ENCODE measurements at places on chromosomes 12 and 14.
A peak's percentile ranks its signal among the peaks of the same experiment; 100 is the strongest.

DNA sequence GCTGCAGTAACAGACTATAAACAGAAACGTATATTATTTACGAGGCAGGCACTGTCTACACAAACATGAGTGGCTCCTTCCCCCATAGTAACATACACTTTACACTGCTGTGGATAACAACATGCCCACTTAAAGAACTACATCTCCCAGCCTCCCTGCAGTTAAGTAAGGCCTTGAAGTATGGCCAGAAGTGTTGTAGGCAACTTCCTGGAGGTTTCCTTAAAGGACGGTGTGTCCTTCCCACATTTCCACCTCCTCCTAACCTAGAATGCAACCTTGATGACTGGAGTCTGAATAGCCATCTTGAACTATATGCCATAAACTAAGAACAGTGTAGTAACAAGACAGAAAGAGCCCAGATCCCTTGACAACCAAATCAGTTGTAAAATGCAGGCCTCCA is 20.3 kb downstream of the MED13L start:
- no peak for DNase-seq

- no peak for DNase-seq
Observed at GRCh38 chr12:62194616-62195015, 65.6 kb upstream of the USP15 start.

GRCh38 chr12:56216461-56216860 is 5.3 kb downstream of the RNF41 start:
- no peak for DNase-seq

DNA sequence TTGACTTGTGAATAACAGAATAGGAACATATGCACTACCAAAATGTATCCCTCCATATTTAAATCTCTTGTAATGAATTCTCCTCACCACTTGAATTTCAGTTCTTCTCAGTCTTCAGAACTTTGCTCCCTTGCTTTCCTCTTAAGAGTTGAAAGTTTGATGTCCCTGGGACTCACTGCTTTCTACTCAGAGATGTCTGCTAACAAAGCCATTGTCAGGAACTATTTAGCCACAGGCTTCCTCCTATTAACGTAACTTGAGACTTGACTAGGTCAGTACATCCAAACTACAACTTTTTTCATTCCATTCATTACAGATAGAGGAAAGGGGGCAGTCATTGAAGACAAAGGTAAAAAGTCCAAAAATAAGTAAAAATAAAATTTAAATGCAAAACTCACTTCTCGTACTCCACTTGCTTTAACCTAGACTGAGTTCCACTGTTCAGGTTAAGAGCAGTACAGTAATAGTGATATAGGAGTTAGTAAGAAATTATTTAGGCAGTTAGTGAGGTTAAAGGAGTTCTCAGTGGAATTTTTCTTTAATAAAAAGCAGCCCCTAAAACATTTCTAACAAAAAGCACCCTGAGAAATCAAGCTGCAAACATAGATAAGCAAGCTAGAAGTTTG is 364.2 kb downstream of the SOX5 start:
- DNase-seq, result no peak

- no peak for DNase-seq
Observed at GRCh38 chr14:93055651-93056115, 60.0 kb downstream of the ITPK1 start.

DNA sequence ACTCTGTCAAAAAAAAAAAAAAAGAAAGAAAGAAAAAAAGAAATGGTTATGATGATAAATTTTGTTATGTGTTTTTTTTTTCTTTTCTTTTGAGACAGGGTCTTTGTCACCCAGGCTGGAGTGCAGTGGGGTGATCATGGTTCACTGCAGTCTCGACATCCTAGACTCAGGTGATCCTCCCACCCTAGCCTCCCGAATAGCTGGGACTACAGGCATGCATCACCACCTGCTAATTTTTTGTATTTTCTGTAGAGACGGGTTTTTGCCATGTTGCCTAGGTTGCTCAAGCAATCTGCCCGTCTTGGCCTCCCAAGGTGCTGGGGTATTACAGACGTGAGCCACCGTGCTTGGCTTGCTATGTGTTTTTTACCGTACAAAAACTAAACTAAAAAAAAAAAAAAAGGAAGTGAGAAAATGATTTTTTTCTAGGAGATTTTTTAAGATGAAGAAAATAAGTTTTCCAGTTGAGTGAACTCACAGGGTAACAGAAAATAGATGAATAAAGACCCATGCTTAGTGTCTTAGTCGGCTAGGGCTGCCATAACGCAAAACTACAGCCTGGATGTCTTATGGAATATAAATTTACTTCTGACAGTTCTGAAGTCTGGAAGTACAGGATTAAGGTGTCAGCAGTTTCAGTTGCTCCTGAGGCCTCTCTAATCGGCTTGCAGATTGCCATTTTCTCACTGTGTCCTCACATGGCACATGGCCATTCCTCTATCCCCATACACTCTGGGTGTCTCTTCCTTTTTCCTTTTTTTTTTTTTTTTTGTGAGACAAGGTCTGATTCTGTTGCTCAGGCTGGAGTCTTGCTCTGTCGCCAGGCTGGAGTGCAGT is 13.2 kb upstream of the APOF start:
- DNase-seq, result no peak

DNA sequence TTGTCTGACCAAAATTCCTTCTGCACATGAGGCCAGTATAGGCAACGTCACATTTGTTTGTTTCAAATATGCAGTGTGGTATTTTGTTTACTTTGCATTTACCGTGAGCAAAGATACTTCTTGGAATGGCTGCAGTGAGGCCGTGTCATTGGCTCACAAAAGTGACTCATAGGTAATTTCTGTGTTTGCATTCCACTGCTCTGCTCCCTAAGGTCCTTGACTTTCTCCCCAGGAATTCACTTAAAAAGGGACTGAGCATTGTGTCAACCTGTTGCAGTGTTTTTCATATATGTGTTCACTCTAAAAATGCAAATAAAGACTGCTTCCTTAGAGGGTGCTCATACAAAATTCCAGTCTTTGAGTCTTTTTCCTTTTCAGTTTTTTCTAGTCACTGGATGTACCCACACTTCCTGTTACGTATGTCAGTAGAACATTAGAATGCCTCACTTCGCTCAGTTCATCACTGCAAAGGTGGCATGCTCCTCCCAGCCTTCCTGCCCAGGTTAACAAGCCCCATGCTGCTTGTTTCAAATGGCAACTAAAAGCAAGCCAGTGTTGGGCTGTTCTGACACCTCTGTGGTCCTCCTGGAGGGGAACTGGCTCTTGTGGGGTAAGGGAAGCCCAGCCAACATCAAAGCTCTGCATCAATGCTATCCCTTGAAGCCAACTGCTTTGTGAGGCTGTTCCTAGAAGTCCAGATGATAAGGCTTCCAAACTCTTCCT is 9.1 kb downstream of the C12orf76 start:
- DNase-seq, result peak; percentile 50

DNA sequence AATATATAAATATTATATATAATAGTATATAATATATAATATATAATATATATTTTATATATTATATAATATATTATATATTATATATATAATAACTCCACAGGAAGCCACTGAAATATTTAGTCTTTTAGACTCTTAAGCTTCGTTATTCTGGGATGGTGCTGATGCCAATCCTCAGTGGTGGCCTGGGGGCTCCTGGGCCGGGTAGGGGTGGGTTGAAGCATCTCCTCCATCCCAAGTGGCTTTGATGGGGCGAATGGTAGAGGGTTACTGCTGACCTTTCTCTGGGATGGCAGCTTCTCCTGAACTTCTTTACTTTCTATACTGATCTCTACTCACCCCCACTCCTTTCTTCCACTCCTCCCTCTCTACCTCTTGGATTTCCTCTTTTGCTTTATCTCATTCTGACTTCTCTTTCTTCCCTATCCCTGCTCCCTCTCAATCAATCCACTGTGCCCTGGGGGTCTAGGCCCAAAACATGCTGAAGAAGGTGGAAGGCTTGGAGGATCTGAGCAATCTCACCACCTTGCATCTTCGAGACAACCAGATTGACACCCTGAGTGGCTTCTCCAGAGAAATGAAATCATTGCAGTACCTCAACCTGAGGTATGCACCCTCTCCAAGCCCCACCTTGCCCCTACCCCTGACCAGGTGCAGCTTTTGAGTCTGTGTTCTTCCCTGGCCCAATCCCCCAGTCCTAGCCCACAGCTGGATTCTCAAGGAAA is 4.8 kb upstream of the ENO2 start:
- no peak for DNase-seq

GRCh38 chr12:21580748-21581516 is 23.7 kb downstream of the GYS2 start:
- no peak for DNase-seq

GRCh38 chr12:110249716-110250225 is 31.3 kb upstream of the ATP2A2 start:
- no peak for DNase-seq

- no peak for DNase-seq
Observed at GRCh38 chr12:59940631-59941342, 345.0 kb downstream of the SLC16A7 start.

- DNase-seq, result no peak
Observed at GRCh38 chr12:65121956-65122469, 908 bp upstream of the WIF1 start.

DNA sequence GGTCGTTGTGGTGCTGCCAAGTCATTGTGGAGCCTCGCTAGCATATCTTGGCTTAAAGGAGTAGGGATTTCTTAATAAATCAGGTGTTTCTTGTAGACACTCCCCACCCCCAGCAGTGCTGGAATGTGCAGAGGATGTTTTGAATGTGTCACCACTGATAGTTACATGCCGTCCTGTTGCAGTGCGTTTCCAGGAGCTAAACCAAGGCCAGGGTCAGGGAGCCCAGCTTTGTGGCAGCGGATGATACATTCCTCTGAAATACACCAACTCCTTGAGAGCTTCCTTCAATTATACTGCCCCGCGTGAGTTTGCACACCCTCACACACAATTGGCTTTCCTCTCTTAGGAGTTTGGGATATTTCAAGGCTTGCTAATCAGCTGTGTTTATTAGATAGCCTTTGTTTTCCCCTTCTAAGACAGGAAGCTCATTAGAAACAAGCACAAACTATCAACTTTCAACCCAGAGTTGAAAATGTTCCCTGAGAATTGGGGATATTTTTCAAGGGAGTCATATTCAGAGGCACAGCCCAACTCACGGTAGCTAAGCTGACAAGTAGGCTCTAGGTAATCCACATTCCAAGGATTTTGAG is 154.9 kb downstream of the C12orf75 start:
- no peak for DNase-seq

- no peak for DNase-seq
Observed at GRCh38 chr14:105409364-105409763, 10.3 kb upstream of the MTA1 start.

GRCh38 chr12:12008232-12008850 is 62.4 kb upstream of the BCL2L14 start:
- DNase-seq, result peak; percentile 68

DNA sequence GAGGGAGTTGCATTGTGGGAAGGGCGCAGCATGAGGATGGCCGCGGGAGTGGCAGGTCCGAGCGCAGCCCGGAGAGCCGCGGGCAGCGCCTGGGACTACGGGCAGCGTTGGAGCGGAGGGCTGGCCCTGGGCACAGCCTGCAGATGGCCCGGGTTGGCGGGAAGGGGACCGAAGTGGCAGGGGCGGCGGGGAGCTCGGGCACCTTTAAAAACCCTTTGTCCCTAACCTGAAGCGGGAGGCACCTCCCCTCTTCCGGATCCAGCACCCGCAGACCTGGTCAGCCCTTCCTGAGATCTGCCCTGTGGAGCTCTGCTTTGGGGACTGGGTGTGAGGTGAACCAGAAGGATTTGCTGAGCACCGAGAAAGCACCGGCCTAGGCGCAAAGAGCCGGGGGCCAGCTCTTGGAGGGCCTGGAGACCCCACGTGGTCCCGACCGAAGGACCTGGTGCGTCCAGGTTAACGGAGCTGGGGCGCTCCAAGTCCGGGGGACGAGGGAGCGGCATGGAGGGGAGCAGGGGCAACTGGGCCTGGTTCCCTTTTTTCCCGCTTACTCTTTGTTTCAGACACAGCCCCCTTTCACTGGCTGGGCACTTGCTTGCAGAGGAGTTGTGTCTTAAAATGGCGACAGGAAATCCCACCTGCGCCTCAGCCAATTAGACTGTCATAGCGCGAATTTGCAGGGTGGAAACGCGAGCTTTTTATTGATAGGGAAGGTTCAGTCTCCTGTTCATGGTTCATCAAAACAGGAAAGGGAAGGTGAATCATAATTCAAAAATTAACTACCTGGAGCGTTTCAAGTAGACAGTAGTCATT is 792 bp upstream of the SLC38A1 start:
- peak; percentile 72 for DNase-seq

- DNase-seq, result peak; percentile 7
Observed at GRCh38 chr12:82326905-82327503, 31.2 kb downstream of the CCDC59 start.

- DNase-seq, result no peak
Observed at GRCh38 chr12:124678421-124678893, 111.0 kb upstream of the NCOR2 start.

GRCh38 chr12:62075870-62076269 is 184.3 kb upstream of the USP15 start:
- no peak for DNase-seq

DNA sequence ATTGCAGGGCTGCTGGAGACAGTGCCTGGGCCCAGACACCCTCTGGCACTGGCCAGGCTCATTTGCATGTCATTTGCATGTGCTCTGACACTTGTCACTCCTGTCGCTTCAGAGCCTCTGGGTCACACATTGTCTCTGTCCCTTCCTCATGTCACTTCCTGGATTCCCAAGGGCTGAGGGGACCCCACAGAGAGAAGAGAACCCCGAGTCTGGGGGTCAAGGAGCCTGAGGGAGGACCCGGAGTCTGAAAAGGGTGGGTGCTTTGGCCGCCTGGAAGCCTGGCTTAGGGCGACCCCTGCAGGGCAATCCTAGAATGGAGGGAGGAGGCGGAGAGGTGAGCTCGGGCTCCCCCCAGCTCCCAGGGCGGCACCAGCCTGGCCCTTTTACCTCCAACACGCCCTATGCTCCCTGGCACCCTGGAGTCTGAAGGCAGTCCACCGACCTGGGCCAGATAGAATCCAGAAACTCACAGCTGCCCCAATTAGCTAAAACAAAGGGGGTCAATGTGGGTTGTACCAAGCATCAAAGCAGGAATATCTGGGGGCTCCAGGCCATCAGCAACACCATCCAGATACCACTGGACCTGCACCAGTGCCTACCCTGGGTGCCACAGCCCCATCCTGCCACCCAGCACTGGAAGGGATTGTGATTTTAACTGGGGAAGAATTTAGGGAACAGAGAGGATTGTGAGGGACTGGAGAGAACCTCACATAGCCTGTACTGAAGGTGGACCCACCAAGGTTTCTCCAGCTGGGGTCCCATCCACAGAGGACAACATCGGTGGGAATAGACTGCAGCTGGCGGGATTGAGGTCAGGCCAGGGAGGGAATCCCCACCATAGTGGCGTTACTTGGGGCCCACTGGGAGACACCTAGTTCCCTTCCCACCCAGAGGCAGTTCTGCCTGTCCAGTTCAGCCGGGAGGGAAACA is 21.8 kb upstream of the KRT78 start:
- DNase-seq, result peak; percentile 73

DNA sequence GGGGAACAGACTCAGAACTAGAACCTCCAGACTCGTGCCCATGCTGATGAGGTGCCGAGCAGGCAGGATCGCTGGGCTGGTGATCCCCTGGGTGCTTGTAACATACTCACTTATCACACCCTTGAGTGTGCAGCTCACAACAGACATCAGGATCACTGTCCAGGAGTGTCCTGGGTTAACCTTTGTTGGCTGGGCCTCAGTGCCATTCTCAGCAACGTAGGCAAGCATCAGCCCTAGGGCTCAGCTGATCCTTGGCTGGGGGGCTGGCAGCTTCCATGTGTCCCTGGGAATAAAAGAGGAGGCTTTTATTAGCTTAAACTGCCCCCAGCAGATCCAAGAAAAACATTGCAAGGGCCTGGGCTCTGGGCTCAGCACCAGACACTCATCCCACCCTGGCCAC is 1.6 kb downstream of the TMEM229B start:
- no peak for DNase-seq

- no peak for DNase-seq
Observed at GRCh38 chr12:99130808-99131553, 485.9 kb downstream of the APAF1 start.

Data from CD4-positive, alpha-beta T cell treated with Interleukin-10 for 1 hour (primary cell).